MCF 10A (cell line): ENCODE measurements at places on chromosomes 6 and 20.

DNA sequence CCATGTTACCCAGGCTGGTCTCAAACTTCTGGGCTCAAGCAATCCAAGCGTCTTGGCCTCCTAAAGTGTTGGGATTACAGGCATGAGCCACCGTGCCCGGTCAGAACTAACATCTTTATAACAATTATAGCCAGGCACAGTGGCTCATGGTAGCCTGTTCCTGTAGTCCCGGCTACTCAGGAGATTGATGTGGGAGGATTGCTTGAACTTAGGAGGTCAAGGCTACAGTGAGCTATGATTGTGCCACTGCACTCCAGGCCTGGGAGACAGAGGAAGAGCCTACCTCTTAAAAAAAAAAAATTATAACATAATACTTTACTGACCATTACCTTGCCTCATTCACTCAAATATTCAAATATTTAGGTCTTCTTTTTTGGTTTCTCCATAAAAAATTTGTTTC, 16.8 kb upstream of the MYMX start:
- DNase-seq, result no peak

GRCh38 chr6:37142050-37142614, 27.8 kb upstream of the PIM1 start:
- no peak for DNase-seq

DNA sequence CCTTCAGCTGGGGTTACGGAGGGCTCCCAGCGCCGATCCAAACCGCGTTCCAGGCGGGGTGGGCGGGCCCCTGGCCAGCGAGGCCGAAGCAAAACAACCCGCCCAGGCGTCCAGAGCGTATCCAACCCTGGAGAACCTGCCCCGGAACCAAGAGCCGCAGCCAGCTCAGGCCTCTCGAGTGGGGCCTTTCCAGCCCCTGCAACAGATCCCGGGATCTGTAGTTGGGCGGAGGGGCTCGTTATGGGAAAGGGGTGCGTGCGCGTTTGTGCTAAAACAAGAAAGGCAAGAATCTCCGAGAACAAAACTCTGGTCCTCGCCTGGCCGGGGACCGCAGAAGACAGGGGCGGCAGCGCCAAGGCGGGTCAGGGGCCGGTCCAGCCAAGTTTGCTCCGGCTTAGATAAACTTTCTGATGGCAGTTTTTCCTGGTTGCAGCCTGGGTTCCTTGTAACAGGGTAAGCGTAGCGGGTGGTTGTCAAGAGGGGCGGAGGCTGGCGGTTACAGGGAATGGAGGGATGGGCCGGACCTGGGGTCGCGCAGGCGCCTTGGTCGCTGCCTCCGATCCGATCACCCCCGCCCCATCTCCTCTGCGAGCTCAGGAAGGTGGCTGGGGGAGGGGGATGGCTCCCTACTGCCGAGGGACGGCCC, 448 bp upstream of the RIN2 start:
- DNase-seq, result peak; percentile 68

DNA sequence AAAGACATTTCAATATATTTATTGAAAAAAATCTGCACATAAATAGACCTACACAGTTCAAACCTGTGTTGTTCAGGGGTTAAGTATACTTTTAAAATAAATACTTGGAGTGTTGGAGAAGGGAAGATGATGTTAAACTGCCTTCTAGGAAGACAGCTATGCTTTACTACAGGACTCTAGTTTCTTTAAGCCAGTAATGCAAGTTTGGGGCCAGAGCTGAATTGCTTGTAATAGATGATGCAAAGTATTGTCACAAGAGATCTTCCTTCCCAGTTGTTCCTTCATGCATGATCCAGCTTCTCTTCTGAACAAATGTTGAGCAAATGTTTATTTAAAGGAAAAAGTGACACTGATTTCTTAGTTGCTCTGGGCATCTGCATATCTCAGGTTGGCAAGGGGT, 20.2 kb upstream of the RIMS4 start:
- no peak for DNase-seq

DNA sequence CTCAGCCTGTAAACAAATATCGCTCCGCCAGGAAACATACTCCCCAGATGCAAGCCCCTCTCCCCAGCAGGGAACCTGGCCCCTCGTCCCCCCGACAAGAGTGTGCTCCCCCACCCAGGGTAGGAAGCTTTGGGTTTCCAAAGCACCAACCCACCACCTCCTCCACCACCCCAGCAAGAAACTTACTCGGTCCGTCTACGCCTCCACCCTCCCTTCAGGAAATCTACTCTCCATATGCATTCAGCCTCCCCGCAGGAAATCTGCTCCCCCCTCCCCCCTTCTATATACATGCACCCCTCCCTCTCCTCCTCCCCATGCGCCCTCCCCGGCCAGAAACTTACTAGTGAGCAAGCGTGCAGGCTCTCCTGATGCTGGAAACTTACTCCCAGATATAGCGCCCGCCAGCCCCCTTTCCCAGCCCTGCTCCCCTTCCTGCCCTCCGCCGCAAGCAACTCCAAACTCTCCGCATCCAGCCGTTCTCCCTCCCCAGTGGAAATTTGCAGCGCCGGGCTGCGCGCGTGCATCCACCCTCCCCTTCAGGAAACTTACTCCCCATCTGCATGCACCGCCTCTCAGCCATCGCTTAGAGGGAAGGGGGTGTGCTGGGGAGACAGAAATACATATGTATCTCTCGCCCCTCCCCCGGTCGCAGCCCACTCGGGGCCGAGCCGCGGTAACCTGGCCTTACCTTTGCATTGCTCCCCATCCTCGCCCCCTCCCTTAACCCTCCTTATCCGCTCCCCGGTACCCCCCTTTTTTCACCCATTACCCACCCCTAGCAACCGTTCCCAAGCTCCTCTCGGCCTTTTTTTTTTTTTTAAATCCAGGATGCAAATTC, at the start of gene TRERF1:
TSS of gene TRERF1 (minus strand) at position 594 of the 838 bp plus-strand sequence. CDS start 182,336 bp downstream, outside the sequence.
- peak; percentile 87 for DNase-seq

GRCh38 chr20:4483961-4484360, 237.7 kb upstream of the PRND start:
- no peak for DNase-seq

DNA sequence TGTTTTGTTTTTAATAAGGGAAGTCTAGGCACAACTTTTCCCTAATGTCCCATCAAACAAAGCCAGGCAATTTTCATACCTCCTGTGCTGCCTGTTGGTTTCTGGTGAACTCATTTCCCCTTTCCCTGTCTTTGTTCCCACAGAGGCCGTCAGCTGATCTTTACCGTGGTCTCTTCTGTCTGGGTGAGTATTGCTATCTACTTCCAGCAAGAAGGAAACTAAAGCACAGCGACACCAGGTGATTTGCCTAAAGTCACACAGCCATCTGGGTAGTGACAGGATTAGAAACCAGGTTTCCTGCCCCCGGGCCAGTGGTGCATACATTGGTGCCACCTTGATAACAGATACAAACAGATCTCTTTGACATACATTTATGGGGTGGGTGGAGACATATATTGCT, 59.6 kb downstream of the RAB44 start:
- DNase-seq, result no peak

DNA sequence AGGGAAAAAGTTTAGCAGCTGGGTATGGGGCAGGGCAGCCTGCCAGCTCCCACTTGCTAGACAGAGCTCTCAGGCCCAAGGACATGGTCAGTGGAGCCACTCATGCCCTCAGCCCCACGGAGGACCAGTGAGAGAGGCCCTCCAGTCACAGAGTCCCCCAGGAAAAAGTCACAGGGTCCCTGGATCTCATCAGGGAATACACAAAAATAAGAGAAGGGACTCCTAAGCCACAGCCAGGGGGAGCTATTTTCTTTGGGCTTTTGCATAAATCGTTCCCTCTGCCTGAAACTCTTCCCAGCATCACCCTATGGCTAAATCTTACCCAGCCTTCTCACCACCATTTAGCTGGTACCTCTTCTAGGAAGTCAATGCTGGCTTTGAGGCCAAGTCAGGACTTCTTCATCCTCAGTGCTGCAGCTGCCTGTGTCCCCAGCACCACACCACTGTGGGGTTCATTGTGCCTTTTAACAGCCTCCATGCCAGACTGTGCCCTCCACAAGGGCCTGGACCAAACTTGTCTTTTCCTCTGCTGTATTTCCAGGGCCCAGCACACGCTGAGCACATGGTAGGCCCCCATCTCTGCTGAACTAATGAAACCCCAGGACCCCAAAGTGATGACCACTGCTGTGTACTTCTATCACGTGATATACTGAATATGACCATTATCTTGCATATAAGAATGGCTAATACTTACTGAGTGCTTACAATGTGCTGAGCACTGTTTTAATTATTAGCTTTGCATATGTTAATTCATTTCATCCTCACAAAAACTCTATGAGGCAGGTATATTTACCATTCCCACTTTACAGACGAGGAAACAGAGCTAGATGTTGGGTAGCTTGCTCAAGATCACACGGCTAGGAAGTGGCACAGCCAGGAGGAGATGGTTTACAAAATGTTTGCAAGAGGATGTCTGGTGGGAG, 2.0 kb downstream of the ZNF335 start:
- peak; percentile 81 for DNase-seq

- DNase-seq, result peak; percentile 33
Observed at GRCh38 chr20:45173522-45173921, 1.2 kb upstream of the PI3 start.

- DNase-seq, result no peak
Observed at GRCh38 chr20:24998631-24999445, 6.3 kb upstream of the APMAP start.

GRCh38 chr6:115133790-115134189, 791.0 kb upstream of the HS3ST5 start:
- DNase-seq, result peak; percentile 8

DNA sequence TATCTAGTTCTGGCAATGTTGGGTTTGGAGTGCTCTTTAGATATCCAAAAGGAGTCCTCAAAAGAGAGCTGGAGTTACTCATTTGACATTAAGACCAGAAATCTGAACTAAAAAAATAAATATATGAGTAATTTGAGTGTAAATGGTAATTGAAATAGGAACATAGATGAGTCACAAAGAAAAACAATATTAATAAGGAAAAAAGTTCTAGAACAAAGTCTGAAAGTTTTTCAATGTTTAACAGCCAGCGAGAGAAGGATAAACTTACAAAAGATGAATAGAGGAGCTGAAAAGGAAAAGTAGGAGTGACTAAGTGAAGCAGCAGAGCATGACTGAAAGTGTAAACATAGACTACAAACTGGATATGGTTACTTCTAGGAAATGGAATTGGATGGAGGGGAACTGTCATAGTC, 46.8 kb downstream of the EPM2A start:
- peak; percentile 33 for DNase-seq

- no peak for DNase-seq
Observed at GRCh38 chr6:20180935-20181334, 31.3 kb downstream of the MBOAT1 start.

- no peak for DNase-seq
Observed at GRCh38 chr6:82371799-82372546, 8.4 kb downstream of the TPBG start.

DNA sequence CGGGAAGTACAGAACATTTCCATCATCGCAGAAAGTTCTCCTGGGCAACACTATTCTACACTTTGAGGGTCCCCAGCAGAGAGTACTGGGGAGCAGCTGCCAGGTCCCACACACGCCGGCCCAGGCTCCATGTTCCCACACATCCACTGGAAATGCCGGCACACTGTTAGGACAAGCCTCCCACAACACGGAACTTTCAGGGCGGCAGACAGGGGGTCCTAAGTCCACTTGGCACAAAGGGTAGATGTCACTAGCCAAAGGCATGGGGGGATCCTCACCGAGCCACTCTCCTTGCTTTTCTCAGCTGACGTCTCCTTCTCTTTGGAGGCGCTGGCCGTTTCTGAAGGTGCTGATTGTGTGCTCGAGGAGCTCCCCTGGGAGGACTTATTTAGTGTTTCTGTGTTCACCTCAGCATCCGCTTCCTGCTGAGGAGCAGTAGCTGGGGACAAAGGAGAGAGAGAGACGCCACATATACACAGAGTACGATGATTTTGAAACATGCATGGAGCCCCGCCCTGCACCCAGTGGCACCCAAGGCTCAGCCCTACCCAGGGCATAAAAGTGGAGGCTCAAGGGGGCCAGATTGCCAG, 135.4 kb downstream of the ZMYND8 start:
- no peak for DNase-seq

DNA sequence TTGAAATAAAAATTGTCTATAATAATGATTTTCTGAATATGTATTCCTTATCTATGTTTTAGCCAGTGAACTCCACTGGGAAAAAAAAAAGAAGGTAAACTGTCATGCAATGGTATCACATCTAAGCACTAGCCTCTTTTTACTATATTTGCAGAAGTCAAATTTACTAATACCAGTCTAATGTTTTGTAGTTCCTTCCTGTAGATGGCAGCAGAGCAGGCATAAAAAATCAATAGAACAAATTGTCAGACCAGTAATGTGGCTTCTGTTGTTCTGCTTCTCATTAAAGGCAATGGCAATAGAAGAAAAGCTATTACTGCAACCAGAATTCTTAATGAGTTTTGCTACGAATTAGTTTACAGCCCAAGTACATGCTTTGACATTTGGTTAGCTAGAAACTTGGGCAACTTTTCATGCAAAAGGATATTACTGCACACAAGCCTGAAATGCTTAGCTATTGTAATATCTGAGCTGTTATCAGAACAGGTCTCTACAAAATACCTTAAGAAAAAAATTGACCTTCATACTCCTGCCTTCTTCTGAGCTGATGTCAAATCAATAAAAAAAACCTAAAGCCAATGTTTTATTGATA, 476.9 kb downstream of the KHDRBS2 start:
- peak; percentile 49 for DNase-seq

GRCh38 chr6:162602759-162603158, 124.8 kb downstream of the PRKN start:
- no peak for DNase-seq

DNA sequence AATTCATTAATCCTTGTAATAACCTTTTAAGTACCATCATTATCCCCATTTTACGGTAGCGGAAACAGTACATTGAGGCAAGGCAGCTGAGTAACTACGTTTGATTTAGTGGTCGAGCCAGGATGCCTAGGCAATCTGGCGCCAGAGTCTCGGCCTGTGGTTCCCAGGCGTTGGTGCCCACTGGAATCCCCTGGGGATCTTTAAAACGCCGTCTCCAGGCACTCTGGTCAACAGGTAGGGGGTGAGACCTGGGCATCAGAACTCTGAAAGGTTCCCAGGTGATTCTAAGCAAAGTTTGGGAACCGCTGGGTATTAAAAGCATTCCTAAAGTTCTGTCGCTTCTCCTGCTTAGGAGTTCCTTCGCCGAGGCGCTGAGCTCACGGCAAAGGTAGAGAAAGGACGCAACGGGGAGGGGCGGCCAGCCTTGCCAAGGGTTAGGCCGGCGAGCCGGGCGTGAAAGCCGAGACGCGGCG, 939 bp downstream of the DTNBP1 start:
- DNase-seq, result peak; percentile 57

GRCh38 chr6:41568585-41569384, 22.6 kb downstream of the FOXP4 start:
- DNase-seq, result no peak
